Stimulated activated CD4-positive, alpha-beta T cell treated with anti-CD3 and anti-CD28 coated beads, Interleukin-1b, Interleukin-23, amount 100 ng/mL, for 1 hour (primary cell): ENCODE measurements at places on chromosomes 1 and 21.

GRCh38 chr21:44383216-44383615 is 29.8 kb downstream of the TRPM2 start:
- no peak for DNase-seq

GRCh38 chr21:37370152-37371040 is 3.8 kb downstream of the DYRK1A start:
- DNase-seq, result no peak

- DNase-seq, result no peak
Measured at GRCh38 chr1:17137441-17137840, 18.2 kb upstream of the PADI2 start.

DNA sequence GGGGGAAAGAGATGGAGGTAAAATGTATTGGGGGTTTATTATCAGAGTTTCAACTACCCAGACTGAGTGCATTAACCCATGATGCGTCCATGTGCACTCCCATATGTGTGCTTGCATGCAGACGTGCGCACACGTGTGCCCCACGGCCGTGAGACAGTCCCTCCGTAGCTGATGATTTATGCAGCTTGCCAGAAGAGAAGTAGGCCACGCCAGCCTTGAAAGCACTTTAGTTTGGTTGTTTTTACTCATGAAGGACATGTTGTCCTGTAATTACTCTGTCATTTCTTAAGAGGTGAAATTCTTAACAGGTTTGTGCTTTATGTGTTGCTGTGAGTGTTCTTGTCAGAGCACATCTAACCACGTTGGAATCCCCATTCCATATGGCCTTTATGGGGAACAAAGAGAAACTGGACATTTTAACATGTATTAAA is 467.8 kb downstream of the LMO4 start:
- DNase-seq, result no peak

- DNase-seq, result no peak
Measured at GRCh38 chr1:199510314-199510713, 517.2 kb upstream of the NR5A2 start.

- DNase-seq, result peak; percentile 57
Measured at GRCh38 chr1:55215194-55216021, at the start of gene USP24. TSS of gene USP24 (minus strand) at chr1:55215364. CDS start at chr1:55215113, 251 bp downstream.

DNA sequence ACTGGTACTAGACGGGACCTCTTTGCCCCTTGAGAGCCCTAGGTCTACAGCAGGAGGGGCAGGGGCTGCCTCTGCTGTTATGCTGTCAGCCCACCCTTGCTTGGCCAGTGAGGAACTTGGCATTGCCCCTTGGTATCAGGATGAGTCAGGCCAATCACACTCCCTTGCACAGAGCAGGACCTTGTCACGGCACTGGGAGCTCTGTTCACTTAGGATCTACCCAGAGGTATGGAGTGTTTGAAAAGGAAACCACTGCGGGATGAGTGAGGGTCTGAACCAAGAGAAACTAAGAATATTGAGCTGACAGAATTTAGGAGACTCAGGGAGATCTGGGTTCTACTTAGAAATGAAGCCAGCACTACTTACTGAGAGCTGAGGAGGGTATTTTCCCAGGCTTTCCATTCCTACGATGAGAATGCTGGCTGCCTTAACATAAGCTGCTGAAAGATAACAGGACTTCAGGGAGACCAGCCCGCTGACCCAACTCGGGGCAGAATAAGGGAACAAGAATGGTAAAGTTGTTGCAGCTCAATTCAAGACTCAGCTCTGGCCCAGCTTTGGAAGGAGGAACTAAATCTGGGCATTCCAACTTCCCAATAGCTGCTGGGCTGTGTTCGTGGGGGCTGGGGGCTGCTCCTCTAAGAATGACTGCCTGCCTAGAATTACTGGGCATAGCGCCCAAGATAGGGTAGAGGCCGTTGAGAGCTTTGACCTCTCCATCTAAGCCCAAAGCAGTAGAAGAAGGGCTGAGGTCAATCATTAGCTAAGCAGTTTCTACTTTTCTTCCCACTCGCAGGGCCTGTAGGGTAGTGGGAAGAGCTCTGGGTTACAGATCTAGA is 1.5 kb downstream of the FABP3 start:
- DNase-seq, result no peak

DNA sequence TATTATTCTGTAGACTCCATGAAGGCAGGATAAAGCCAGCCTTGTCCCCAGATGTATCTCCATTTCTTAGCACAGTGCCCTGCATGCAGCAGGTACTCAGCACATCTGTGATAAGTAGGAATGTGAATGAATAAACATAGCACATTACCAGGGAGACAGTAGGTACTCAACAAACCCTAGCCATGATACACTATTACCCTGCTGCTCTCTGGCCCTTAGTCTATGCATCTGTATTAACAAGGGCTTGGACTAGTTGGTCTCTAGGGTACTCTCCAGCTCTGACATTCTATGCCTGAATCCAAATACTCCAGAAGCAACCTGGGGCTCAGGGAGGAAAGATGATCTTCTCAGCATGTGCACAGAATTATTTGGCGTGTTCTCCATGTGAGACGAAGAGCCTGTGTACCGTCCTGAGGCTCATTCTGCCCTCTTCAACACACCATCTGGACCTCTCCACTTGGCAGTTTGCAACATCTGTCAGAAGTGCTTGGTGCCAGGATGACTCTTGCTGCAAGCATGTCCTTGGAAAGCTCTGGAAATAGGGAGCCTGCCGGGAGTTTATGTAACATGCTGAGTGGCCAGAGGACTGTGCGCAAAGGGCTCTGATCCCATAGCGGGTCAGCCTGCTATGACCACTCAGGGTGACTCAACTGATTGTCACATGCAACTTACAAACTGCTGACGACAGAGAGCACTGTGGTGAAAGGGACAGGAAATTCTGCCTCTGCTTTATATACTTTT is 228.2 kb upstream of the USP24 start:
- DNase-seq, result no peak

GRCh38 chr21:15729346-15729673 is 472 bp upstream of the USP25 start:
- DNase-seq, result no peak

DNA sequence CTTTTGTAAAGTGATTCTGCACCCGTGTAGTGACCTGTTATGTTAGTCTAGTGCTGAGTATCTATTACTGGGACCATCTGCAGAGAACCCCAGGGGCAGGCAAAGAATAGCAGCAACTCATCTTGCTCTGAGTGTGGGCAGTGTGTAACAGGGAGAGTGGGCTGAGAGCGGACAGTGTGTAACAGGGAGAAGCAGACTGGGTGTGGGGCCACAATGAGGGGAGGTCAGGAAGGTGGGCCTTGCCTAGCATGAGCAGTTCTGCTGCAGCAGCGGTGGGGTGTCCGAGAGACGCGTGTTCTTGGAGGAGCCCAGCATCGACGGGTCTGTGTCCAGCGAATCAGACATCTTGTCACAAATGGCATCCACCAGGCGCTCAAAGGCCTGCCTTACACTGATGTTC is 41.2 kb upstream of the NRDC start:
- no peak for DNase-seq

DNA sequence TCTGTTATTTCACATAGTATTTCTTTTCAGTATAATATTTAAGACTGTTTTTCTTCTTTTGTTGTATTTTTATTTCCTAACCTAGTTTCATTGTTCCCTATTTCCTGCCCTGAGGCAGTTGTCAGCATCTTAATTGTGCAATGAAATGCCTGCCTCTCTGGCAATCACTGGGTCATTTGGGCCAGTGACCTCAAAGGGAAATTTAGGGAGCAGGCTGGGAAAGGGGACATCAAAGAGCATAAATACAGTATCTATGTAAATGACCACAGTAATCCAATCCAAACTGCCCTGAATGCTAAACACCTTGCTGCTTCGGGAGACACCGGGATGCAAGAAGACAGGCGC is 147.8 kb downstream of the TLR5 start:
- DNase-seq, result no peak

- no peak for DNase-seq
Measured at GRCh38 chr1:186228749-186229148, 146.3 kb downstream of the TPR start.

DNA sequence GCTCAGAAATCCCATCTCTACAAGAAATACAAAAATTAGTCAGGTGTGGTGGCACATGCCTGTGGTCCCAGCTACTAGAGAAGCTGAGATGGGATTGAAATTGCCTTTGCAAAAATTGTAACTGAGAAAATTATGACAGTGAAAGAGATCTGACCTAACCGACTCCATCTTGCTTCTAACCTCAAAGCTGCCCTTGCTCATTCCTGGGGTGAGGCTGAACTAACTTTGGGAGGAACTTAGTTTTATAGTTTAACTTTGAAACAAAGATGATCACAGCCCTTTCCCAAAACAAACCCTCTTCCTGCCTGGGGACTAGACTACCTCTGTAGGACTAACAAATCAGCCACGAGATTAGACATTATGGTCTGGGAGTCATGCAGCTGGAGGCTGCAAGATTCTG is 33.8 kb upstream of the ERO1B start:
- DNase-seq, result no peak

- DNase-seq, result no peak
Measured at GRCh38 chr1:214570442-214570841, 19.0 kb upstream of the PTPN14 start.

DNA sequence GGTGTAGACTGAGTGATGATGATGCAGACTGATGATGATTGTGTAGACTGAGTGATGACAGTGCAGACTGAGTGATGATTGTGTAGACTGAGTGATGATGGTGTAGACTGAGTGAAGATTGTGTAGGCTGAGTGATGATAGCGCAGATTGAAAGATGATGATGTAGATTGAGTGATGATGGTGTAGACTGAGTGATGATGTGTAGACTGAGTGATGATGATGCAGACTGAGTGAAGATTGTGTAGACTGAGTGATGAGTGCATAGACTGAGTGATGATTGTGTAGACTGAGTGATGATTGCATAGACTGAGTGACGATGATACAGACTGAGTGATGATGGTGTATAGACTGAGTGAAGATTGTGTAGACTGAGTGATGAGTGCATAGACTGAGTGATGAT is 28.7 kb downstream of the FAM89A start:
- DNase-seq, result no peak

GRCh38 chr21:17903029-17903806 is 84.1 kb upstream of the C21orf91 start:
- no peak for DNase-seq

- DNase-seq, result no peak
Measured at GRCh38 chr21:44530221-44530902, 9.6 kb downstream of the KRTAP10-1 start.

- DNase-seq, result peak; percentile 39
Measured at GRCh38 chr1:161069731-161070270, at the start of gene ARHGAP30. TSS of gene ARHGAP30 (minus strand) at chr1:161069891. CDS start at chr1:161069624, 267 bp downstream.

DNA sequence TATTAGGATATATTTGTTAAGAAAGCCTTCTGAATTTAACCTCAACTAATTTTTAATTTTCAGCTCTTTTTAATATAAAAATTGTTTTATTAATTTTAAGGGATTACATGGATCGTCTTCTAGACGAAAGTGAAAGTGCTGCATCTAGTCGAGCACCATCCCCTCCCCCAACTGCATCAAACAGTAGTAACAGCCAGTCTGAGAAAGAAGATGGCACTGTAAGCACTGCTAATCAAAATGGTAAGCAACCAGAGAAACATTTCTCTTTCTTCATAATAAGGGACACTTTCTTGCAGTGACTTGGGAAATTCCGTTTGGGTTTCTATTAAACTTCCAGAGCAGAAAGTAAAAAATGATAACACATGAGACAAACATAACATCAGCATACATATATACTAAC is 56.9 kb downstream of the MIER1 start:
- DNase-seq, result no peak

DNA sequence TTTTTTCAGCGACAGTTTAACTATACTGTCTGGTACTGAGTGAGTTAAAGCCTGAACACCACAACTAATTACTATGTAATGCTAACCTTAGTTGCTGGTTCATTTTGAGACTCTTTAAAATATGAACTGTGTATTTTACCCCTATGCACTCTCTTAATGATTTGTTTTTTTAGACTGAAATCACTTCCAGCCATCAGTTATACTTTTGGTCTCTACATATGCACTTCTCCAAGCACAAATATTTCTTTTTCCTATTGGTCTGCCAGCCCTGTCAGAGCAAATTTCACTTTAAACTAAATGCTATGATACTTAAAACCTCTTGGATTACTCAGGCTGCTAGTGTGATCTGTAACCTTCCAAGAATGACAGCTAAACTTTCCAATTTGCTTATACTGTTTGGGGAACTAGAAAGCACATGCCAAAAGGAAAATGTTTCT is 38.1 kb upstream of the SCYL3 start:
- DNase-seq, result no peak

GRCh38 chr1:108708691-108709660 is 3.7 kb upstream of the FNDC7 start:
- DNase-seq, result no peak

GRCh38 chr1:200051620-200052019 is 24.1 kb downstream of the NR5A2 start:
- DNase-seq, result no peak

- no peak for DNase-seq
Measured at GRCh38 chr1:201016943-201017827, 6.3 kb downstream of the KIF21B start.

GRCh38 chr1:201655910-201656309 is 117.0 kb downstream of the NAV1 start:
- DNase-seq, result no peak

GRCh38 chr1:22930240-22930912 is 42.3 kb downstream of the LACTBL1 start:
- no peak for DNase-seq

- DNase-seq, result no peak
Measured at GRCh38 chr1:94926126-94926914, 590 bp downstream of the CNN3 start.

DNA sequence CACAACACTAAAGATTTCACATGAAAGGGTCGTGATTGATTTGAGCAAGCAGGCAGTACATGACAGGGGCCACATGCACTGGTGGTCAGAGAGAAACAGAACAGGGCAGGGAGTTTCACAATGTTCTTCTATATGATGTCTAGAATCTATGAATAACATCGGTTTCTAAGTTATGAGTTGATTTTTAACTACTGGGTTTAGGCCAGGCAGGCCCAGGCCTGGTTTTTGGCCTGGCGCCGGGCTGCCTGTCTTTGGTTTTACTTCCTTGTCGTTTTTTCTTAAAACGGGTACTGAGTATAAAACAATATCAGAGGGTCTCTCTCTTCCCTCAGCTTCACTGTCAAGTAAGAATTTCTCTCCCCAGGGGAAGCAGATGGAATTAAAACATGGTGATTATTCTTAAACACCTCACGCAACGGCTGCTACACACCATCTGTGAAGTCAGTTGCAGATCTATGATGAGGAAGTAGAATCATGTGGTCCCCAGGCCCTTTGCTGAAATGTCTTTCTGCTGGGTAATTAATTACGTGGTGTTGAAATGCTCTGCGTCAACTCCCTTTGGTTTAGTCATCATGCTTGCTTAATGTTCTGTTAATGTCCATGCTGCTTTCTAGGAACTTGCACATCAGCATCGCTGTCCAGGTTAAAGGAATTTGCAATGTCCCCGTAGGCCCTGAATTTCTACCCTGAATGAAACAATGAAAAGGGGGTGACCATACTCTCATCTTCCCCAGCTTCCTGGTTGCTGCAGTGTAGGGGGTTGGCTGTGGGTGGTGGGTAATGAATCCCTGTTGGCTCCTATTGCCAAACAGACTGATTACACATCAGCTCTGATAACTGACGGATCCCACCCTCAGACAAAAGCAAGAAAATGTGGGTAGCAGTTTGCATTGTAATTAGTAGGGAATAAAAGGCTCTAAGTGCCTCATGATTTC is 70.3 kb downstream of the SERINC2 start:
- no peak for DNase-seq
